ENCODE measurements at places on chromosomes 5 and 9. TPM values are rescaled to one million over a fixed set of nuclear protein-coding genes. Genes with fewer than 3 reads are reported as not detected.
A peak's percentile ranks its signal among the peaks of the same experiment; 100 is the strongest.

DNA sequence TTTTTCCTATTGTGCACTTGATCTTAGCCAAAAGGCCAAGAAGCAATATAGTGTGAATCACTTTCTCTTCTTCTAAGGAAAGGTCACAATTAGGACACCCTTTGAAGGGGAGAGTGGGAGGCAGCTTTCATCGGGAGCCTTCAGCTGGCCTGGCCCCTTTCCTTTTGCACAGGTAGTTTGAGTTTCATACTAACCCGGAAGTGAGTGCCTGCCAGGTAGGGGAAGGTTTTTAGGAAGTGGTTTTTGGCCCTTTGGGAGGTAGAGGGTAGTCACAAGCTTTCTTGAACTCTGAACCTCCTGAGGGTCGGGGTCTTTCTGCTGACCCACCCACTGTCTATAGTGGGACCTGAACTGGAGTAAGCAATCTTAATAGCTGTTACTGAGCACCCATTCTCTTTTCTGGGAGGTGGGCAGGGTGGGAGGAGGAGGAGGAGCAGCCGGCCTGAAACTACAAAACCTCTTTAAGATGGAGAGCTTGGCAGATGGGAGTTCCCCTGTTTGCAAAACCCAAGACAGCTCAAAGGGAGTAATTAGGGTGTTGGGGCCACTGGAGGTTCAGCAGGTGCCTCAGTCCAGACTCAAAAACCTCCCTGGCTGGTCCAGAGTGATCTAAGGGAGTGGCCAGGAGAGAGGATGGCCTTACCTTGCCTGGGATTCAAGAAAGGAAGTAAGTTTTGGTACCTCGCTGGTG lies 6.0 kb downstream of the LARP1 start:
- peaks cover 54% of the 10 kb centered on the region for H3K4me1 ChIP-seq
- no peak for DNase-seq
- no peaks in the 10 kb centered on the region for H3K36me3 ChIP-seq
- no peak overlapping the region for H3K27ac ChIP-seq
- no peak overlapping the region for H3K4me3 ChIP-seq

DNA sequence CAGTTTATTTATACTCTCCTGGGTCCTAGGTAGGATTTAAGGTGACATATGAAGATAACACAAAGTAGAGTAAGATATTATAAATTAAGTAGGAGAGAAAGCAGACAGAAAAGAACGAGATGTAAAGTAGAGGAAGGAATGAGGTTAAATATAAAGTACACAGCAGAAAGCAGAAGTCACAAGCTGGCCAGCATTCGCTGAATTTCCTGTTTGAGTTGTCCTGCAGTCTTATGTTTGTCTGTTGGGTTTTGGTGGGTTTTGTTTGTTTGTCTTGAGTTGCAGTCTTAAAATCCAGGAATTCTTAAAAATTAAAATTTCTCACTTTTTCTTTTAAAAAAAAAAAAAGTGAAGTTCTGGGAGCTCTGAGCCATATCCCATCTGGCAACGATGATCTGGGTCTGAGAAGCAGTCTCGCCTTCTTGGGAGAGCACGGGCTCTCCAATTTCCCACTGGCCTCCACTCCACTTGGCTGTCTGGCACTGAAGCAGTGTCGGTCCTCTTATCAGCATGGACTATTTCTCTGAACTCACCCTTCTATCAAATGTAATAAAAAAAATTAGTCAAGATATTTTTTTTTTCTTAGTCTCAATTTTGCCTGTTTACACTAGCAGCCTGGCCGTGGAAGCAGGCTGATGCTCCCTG lies 2.0 kb downstream of the S100Z start:
- no peak for DNase-seq
- H3K4me3 ChIP-seq, result no peak overlapping the region
- H3K27ac ChIP-seq, result peak overlapping the region; percentile 40
- H3K27me3 ChIP-seq, result no peaks in the 10 kb centered on the region

DNA sequence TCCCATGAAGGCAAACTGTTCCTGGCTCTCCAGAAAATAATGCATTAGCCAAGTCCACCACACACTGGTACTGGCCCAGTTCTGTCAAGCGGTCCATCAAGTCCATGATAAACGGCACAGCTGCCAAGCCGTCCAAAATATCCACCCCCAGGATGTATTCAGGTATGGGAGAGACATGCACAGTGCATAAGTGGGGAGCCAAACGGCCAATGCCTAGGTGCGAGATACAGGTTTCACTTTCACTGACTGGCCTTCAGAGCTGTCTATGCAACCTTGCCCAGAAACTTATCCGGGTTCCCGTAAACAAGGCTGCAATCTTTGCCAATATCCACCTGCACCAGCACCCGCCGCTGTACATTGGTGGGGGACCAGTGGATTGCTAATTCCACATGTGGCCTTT lies 795.8 kb downstream of the EFNA5 start:
- no peaks in the 10 kb centered on the region for H3K4me1 ChIP-seq
- no peaks in the 10 kb centered on the region for H3K27me3 ChIP-seq
- no peak overlapping the region for H3K27ac ChIP-seq
- no peaks in the 10 kb centered on the region for H3K36me3 ChIP-seq
- H3K4me3 ChIP-seq, result no peak overlapping the region
- DNase-seq, result no peak

- no peak overlapping the region for H3K4me3 ChIP-seq
- no peak overlapping the region for H3K27ac ChIP-seq
- no peaks in the 10 kb centered on the region for H3K4me1 ChIP-seq
- no peaks in the 10 kb centered on the region for H3K27me3 ChIP-seq
- no peaks in the 10 kb centered on the region for H3K36me3 ChIP-seq
Observed at GRCh38 chr5:158514319-158514985, 585.3 kb downstream of the EBF1 start.

DNA sequence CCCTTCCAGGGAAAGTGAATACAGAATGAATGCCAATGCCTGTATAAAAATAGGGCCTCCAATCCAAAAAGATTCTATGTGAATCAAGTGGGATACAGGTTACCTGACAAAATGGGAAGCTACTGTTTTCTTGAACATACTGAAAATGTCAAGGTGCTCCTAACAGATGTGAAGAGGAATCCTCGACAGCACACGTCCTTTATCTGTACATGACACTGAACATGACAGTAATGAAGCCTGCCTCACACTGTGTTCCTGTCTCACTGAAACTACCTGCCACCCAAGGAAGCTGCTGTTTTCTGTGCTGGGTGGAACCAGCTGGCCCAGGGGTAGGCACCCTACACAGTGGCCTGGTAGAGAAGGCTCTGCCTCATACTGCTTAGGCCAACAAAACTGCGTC lies 165.3 kb upstream of the RAPGEF1 start:
- no peaks in the 10 kb centered on the region for H3K4me1 ChIP-seq
- no peaks in the 10 kb centered on the region for H3K27me3 ChIP-seq
- no peak for DNase-seq

- DNase-seq, result peak; percentile 40
- H3K36me3 ChIP-seq, result no peaks in the 10 kb centered on the region
- peaks cover 31% of the 10 kb centered on the region for H3K4me1 ChIP-seq
- H3K27me3 ChIP-seq, result no peaks in the 10 kb centered on the region
- peak overlapping the region; percentile 92 for H3K27ac ChIP-seq
Observed at GRCh38 chr9:97502984-97503861, 1.8 kb downstream of the TMOD1 start.

The SLC6A19 gene
- polyA plus RNA-seq, result not detected

Measured in stomach (tissue), 19 donors.